ENCODE measurements at places on chromosomes 1 and 21. TPM values are rescaled to one million over a fixed set of nuclear protein-coding genes. Genes with fewer than 3 reads are reported as not detected.

GRCh38 chr1:33265780-33266605 is 9.7 kb downstream of the ZNF362 start:
- H3K36me3 ChIP-seq: no peaks in the 10 kb centered on the region
- H3K27me3 ChIP-seq: no peaks in the 10 kb centered on the region
- H3K4me1 ChIP-seq: peaks cover 13% of the 10 kb centered on the region
- H3K4me3 ChIP-seq: no peak overlapping the region

DNA sequence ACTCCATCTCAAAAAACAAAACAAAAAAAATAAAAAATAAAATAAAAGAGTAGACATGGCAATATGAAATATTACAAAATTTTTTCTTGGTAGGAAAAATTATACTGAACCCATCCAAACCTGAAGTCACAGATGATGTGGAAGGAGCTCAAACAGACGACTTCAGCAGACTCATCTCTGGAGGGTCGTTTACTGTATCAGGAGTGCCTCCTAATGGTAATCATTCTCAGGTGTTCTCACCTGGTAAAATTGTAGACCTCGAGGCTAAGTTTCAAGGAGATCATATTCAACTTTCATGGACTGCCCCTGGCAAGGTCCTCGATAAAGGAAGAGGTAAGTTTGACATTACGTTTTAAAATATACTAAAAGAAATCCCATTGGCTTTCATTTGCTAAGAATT is 54.3 kb upstream of the SH3GLB1 start:
- no peaks in the 10 kb centered on the region for H3K4me1 ChIP-seq
- H3K4me3 ChIP-seq: no peak overlapping the region
- no peak overlapping the region for H3K27ac ChIP-seq
- no peaks in the 10 kb centered on the region for H3K36me3 ChIP-seq
- no peak for DNase-seq
- no peaks in the 10 kb centered on the region for H3K27me3 ChIP-seq

- H3K27ac ChIP-seq: no peak overlapping the region
- no peak overlapping the region for H3K4me3 ChIP-seq
- peaks cover 11% of the 10 kb centered on the region for H3K27me3 ChIP-seq
- no peaks in the 10 kb centered on the region for H3K4me1 ChIP-seq
- DNase-seq: no peak
- no peaks in the 10 kb centered on the region for H3K36me3 ChIP-seq
These were observed 538.8 kb downstream of the MATN1 start for GRCh38 chr1:30184393-30185141.

PAQR6 gene
- total RNA-seq: 4.2 TPM

GRCh38 chr1:119103764-119104163 is 36.7 kb downstream of the WARS2 start:
- no peak overlapping the region for H3K27ac ChIP-seq
- H3K36me3 ChIP-seq: peaks cover 23% of the 10 kb centered on the region
- H3K4me3 ChIP-seq: no peak overlapping the region
- no peaks in the 10 kb centered on the region for H3K4me1 ChIP-seq

DNA sequence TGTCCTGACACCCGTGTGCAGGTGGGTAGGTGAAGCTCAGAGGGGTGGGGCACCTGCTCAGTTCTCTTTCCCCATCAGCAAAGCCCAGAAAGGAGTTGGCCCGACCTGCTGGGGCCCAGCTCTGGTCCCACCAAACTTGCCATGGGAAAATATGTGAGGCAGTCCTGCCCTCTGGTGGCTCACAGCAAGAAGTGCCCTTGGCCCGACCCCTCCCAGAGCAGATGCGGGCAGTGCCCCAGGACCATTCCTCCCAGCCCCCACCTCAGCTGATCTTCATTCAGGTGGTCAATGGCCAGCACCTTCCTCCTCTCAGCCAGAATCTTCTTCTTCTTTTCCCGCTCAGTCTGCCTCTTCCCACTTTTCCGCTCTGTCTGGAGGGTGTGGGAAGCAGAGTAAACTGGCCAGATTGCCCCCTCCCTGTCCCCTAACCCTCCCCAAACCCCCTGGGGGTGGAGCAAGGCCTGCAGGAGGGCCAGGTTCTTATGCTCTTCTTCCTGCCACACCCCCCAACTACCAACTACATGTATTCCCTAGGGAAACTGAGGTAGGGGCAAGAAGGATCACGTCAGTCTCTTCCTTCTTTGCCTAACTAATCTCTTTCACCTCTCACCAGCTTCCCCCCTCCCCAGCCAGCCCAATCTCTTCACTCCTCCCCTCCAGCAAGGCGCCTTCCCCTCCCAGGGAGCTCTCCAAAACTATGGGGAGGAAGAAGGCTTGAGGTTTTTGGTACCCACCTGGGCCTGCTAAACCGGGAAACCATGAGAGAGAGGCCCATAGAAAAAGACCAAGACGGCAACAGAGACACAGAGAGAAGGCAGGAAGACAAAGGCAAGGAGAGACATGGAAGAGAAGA is 15.6 kb downstream of the TNNT2 start:
- H3K4me1 ChIP-seq: no peaks in the 10 kb centered on the region
- H3K4me3 ChIP-seq: no peak overlapping the region
- H3K36me3 ChIP-seq: no peaks in the 10 kb centered on the region
- no peak overlapping the region for H3K27ac ChIP-seq
- H3K27me3 ChIP-seq: no peaks in the 10 kb centered on the region

GRCh38 chr1:923991-924655 is 400 bp downstream of the SAMD11 start:
- H3K36me3 ChIP-seq: peaks cover 1% of the 10 kb centered on the region
- H3K27me3 ChIP-seq: peaks cover 51% of the 10 kb centered on the region
- no peak for DNase-seq
- peaks cover 19% of the 10 kb centered on the region for H3K4me1 ChIP-seq
- no peak overlapping the region for H3K27ac ChIP-seq

DNA sequence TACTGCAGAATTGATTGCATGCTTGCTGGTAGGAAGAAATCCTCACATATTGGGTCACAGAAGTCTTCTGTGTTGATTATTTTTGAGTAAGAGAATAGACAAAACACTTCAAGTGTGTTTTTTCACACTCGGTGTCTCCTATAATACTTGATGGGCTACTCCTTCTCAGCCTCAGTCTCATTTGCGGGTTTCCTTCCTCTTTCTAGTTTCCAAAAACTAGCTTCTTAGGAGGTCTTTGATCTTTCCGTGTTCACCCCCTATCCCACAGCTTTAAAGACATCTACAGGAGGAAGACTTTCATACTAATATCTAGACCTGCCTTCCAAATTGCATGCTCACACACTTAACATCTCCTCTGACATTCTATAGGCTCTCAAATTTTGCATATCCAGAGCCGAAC is 40.7 kb upstream of the NTPCR start:
- no peak for DNase-seq
- H3K27me3 ChIP-seq: no peaks in the 10 kb centered on the region
- no peak overlapping the region for H3K4me3 ChIP-seq
- H3K4me1 ChIP-seq: peaks cover 31% of the 10 kb centered on the region
- H3K36me3 ChIP-seq: no peaks in the 10 kb centered on the region

DNA sequence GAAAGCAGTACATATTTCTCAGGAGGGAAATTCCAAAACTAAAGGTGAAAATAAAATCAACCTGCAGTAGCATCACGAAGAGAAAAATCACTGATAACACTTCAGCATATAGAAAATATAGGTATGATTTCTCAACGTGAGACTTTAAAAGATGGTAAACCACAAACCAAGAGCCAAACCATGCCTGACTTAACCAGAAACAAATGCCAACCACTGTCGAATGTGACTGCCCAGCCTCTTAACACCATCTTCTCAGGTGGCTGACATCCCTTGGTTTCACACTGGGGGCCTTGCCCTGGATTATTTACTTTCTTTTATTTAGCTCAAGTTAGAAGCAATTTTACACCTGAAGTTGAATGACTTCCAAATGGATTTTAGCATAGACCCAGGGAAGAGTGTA is 10.1 kb downstream of the HMGCS2 start:
- no peak for DNase-seq
- no peak overlapping the region for H3K27ac ChIP-seq
- H3K4me3 ChIP-seq: no peak overlapping the region
- H3K36me3 ChIP-seq: no peaks in the 10 kb centered on the region
- H3K27me3 ChIP-seq: no peaks in the 10 kb centered on the region

DNA sequence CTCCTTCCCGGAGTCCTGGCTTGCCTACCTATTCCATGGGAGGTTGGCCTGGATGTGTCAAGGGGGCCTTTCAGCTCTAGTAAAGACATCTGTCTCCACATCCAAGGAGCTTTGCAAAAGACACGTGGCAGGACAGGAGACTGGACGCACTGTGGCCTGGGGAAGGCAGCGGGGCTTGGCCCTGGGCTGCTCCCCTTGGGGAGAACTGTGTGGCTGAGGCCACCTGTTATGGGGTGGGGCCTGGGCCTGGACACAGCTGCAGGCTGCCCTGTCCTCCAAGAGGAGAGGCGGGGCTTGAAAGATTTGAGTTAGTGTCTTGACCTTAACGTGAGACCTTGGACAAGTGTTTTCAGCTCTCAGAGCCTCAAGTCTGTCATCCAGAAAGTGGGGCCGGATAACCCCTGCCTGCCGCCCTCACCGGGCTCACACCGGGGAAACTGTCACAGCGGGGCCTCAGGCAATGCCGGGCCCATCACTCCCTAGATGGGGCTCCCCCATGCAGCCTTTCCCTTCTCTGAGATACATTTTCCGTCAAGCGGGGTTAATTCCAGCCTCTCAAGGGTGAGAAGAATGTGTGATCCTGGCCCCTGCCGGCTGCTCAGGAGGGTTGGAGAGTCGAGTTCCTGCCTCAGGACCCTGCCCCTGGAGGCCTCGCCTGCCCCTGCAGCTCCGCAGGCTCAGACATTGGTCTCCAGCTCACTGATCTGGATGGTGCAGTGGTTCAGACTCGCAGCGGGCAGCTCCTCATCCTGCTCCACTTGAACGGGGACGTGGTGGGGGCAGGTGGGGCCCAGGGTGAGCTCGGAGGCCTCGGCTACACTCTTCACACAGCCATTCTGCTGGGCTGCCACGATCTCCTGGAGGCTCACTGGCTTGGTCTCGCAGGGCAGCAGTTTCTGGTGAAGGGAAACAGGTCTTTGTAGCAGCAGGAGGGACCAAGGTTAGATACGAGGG is 25.6 kb downstream of the PODN start:
- no peaks in the 10 kb centered on the region for H3K36me3 ChIP-seq
- H3K27ac ChIP-seq: no peak overlapping the region
- no peak for DNase-seq
- no peak overlapping the region for H3K4me3 ChIP-seq
- H3K27me3 ChIP-seq: no peaks in the 10 kb centered on the region

C1orf53 gene
- total RNA-seq: not detected

LDLRAD2 gene
- not detected for total RNA-seq

DNA sequence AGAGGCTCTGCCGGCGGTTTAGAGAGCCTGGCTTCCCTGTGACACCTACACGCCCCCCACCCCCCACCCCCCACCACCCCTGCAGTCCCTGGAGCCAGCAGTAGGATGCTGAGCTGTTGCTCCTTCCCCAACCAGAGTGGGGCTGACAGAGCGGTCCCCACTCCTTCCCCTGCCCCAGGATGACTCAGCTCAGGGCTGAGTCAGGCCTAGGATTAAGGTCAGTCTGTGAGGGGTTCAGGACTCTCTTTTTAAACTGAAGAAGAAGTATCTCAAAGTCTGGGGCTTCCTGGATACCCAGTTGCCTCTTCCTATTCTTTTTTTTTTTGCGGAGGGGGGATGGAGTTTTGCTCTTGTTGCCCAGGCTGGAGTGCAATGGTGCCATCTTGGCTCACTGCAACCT is 19.1 kb downstream of the DMBX1 start:
- no peak for DNase-seq
- no peak overlapping the region for H3K27ac ChIP-seq
- H3K27me3 ChIP-seq: peaks cover 9% of the 10 kb centered on the region
- no peak overlapping the region for H3K4me3 ChIP-seq
- no peaks in the 10 kb centered on the region for H3K36me3 ChIP-seq
- H3K4me1 ChIP-seq: no peaks in the 10 kb centered on the region

GRCh38 chr1:235586413-235586812 is 63.2 kb downstream of the GNG4 start:
- DNase-seq: no peak
- H3K36me3 ChIP-seq: no peaks in the 10 kb centered on the region
- peaks cover 9% of the 10 kb centered on the region for H3K27me3 ChIP-seq
- no peaks in the 10 kb centered on the region for H3K4me1 ChIP-seq
- H3K27ac ChIP-seq: no peak overlapping the region
- no peak overlapping the region for H3K4me3 ChIP-seq

DNA sequence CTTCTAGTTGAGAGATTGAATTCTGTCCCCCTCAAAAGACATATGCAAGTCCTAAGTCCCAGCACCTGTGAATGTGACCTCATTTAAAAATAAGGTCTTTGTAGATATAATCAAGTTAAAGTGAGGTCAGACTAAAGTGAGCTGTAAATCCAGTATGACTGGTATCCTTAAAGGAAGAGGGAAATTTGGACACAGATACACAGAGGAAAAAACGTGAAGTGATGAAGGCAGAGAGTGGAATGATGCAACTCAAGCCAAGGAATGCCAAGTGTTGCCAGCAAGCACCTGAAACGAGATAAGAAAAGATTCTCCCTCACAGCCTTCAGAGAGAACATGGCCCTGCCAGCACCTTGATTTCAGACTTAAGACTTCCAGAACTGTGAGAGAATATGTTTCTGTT is 444.7 kb upstream of the VAMP3 start:
- no peaks in the 10 kb centered on the region for H3K4me1 ChIP-seq
- H3K36me3 ChIP-seq: no peaks in the 10 kb centered on the region
- H3K4me3 ChIP-seq: no peak overlapping the region
- DNase-seq: no peak
- H3K27ac ChIP-seq: no peak overlapping the region

- H3K4me1 ChIP-seq: peaks cover 11% of the 10 kb centered on the region
- no peak overlapping the region for H3K4me3 ChIP-seq
- no peaks in the 10 kb centered on the region for H3K27me3 ChIP-seq
- no peak for DNase-seq
These were observed 58.1 kb downstream of the CASZ1 start for GRCh38 chr1:10738061-10739058.

DNA sequence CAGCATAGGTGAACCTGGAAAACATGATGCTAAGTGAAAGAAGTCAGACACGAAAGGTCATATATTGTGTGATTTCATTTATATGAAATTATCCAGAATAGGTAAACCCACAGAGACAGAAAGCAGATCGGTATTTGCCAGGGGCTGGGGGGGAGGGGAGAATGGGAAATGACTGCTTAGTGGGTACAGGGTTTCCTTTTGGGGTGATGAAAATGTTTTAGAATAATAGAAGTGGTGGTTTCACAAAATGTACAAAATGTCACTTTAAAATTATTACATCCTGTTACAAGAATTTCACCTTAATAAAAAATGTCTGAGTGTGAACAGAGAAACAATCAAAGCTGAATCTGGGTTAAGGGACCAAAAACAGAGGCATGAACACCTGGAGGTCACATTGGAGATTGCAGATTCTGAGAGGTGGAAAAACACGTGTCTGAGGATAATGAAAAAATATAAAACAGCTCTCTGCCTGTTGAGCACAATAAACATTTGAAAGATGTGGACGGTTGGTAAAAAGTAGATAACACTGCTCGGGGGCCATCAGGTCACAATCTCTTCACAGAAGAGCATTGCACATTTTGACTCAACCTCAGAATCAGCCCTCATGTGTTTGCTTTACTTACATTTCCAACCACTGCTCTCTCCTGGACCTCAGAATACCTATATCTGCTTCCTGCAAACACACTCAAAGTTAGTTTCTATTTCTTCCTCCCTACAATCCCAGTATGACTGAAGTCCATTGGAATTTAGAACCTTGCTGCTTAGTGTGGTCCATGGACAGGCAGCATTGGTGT is 3.2 kb downstream of the SLAMF6 start:
- H3K4me3 ChIP-seq: peak overlapping the region; percentile 85
- no peaks in the 10 kb centered on the region for H3K27me3 ChIP-seq
- peaks cover 71% of the 10 kb centered on the region for H3K4me1 ChIP-seq
- peaks cover 50% of the 10 kb centered on the region for H3K36me3 ChIP-seq

LHX8 gene
- total RNA-seq: not detected

NLRP3 gene
- 0.20 TPM for total RNA-seq

- no peaks in the 10 kb centered on the region for H3K4me1 ChIP-seq
- no peaks in the 10 kb centered on the region for H3K27me3 ChIP-seq
- H3K36me3 ChIP-seq: peaks cover 25% of the 10 kb centered on the region
- H3K4me3 ChIP-seq: no peak overlapping the region
- no peak for DNase-seq
These were observed 38.6 kb upstream of the GPR88 start for GRCh38 chr1:100499194-100499811.

CHODL gene
- not detected for total RNA-seq

RNU1-1 gene
- 1,386 TPM for total RNA-seq
